ENCODE measurements at places on chromosomes 3 and 15.

GRCh38 chr15:75107908-75108838 lies 84.8 kb downstream of the PPCDC start:
- DNase-seq = peak; percentile 39

- DNase-seq = no peak
Measured at GRCh38 chr15:57626713-57627440, 35.2 kb downstream of the MYZAP start.

DNA sequence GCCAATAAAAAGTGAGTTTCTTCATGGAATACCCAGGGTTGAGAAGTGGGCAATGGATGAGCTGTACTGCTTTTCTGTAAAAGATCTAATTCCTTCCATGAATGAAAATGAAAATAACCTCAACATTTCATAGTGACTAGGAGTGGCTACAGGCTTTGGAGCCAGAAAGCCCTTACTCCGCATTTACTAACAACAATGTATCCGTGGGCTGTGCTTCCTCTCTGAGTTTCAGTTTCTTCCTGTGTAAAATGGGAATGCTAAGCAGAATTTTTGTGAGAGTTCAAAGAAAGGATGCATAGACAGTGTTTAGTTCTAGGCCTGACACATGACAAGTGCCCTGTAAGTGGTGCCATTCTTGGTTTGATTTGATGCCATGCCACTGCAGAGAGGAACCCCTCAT lies 47.5 kb upstream of the TM4SF1 start:
- DNase-seq = no peak

- no peak for DNase-seq
Measured at GRCh38 chr15:71577071-71577470, 233.3 kb upstream of the NR2E3 start.

GRCh38 chr3:72628065-72628464 lies 220.2 kb downstream of the SHQ1 start:
- no peak for DNase-seq

DNA sequence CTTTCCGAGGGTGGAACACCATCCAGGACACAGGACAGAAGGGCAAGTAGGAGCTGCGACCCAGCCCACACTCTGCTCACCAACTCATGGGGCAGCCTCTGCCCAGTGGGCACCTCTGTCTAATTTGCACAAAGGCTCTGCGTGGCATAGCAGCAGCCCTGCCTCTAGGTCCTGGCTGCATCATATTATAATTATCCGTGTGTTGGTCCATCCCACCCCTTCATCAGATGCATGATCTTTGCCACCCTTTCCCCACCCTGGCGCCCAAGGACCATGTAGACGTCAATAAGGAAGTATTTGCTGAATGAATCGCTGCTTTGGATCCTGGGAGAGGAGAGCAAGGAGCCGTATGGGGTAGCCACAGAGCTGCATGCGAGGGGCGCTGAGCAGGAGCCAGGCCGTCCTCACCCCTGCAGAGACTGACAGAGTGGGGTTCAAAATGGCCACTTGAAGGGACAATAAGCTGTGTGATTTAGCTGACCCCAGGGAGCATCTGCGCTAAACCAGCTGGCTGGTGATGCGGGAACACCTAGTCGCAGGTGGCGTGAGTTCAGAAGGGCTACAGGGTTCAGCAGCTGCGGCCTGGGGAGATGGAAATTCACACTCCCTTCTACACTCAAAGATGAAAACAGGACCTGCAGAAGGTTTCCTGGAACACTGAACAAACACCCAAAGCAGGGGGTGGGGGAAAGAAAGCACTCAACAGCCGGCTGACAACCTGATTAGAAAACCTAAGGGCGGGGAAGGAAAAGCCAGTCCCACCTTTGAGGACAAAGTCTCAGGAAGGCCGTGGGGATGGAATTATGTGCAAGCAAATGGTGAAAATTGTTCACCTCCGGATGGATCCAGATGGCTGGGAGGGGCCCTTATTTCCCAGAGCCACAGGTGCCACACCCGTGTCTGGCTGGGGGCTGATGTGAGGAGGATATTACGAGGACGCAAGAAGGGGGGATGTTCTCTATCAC lies 6.4 kb downstream of the MGLL start:
- no peak for DNase-seq

- no peak for DNase-seq
Measured at GRCh38 chr3:53109891-53110771, 20.1 kb downstream of the RFT1 start.

DNA sequence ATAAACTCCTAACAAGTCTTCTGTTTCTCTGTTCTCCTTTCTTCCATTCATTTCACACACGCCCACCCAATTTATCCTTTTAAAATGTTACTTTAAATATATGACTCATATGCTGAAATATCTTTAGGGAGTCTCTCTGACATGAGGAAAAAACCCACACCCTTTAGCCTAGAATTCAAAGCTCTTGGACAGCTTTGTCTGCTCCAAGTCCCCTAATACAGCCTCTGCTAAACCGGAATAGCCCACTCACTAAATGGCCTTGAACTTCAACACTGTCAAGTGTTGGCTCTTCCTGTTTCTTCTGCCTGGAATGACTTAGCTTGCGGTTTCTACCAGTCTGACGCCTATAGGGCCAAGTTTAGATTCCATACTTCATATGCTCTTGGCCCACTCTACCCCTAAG lies 3.3 kb upstream of the CD96 start:
- no peak for DNase-seq

DNA sequence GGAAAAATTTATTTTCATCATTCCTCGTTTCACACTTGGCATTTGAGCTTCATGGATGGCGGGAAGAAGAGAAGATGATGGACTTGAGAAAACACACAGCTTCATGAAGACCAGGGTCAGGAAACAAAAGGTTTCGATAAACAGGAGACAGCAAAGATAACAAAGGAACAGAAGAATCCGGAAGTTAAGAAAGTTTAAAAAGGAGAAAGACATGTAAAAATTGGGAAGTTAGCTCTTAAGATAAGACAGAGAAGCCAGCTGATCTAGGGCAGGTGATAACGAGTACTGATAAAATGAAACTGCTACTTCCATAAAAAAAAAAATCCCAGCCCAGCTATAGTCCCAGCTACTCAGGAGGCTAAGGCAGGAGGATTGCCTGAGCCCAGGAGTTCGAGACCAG lies 23.9 kb downstream of the IL5RA start:
- no peak for DNase-seq

GRCh38 chr3:72397586-72397985 lies 450.7 kb downstream of the SHQ1 start:
- no peak for DNase-seq

GRCh38 chr15:88546248-88547129 lies at the start of gene DET1:
Gene DET1 (minus strand): TSS chr15:88546681. CDS start chr15:88531705, 14,976 bp downstream.
- peak; percentile 89 for DNase-seq

GRCh38 chr3:14016900-14017475 lies 107.7 kb downstream of the CHCHD4 start:
- no peak for DNase-seq

DNA sequence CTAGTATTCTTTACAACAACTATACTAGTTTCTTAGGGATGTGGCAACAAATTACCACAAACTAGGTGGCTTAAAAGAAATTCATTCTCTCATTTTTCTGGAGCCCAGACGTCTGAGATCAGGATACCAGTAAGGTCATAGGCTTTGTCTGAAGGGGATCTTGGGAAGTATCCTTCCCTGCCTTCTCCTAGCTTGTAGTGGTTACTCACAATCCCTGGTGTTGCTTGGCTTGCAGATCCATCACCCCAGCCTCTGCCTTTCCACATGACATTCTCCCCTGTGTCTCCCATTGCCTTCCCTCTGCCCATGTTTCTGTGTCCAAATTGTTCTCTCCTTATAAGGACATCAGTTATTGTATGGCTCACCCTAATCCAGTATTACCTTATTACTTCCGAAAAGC lies 24.3 kb upstream of the CLDN1 start:
- no peak for DNase-seq

- DNase-seq = no peak
Measured at GRCh38 chr15:64521726-64522164, 61.4 kb downstream of the ZNF609 start.

DNA sequence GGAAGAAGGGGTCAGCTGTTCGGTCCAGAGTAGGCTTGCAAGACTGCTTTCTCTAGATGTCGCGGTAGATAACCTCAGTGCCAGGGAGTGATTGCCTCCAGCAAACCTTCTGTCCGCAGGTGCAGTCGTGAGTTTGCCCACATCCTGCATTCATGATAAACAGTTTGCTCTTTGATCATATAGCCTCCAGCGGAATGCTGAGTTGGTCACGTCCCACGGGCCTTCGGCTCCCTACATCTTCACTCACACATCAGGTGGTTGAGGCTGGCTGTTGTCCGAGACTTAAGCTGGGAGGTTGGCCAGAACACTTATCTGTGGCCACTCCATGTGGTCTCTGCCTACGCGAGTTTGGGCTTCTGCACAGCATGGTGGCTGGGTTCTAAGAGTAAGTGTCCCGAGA lies 62.1 kb upstream of the NR2C2 start:
- DNase-seq = no peak

- DNase-seq = no peak
Measured at GRCh38 chr15:25690673-25691543, 172.2 kb downstream of the ATP10A start.

- DNase-seq = no peak
Measured at GRCh38 chr15:90799639-90800170, 68.7 kb upstream of the FURIN start.

DNA sequence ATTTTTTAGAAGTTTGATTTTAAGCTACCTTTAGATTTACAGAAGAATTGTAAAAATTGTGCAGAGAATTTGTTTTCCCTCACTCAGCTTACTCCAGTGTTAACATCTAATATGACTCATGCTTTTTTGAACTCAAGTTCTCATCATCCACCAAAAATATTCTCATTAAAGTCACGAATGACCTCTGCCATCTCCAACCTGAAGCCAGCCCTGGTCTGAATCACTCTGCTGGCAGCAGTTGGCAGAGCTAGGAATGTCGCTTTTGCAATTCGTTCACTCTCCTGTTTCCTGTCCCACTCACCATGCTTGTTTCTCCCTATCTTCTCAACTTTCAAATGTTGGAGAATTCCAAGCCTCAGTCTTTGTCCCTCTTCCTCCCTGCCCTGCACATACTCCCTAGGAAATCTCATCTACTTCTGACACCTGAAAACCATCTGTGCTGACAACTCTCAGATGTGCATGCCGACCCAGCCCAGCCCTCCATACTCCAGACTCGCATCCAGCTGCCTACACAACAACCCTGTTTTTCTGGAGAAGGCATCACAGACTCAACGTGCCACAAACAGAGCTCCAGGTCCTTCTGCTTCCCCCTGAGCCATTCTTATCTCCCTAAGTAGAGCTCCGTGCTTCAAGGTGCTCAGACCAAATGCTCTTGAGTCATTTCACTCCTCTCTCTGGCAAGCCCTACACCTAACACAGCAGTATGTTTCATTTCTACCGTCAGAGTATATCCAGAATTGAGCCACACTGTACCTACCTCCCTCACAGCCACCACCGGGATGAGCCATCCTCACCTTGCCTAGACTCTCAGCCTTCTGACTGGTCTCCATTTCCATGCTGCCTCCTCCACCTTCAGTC lies 24.9 kb downstream of the PRR23E start:
- DNase-seq = no peak

- DNase-seq = no peak
Measured at GRCh38 chr3:44323341-44323955, 15.1 kb upstream of the TCAIM start.

DNA sequence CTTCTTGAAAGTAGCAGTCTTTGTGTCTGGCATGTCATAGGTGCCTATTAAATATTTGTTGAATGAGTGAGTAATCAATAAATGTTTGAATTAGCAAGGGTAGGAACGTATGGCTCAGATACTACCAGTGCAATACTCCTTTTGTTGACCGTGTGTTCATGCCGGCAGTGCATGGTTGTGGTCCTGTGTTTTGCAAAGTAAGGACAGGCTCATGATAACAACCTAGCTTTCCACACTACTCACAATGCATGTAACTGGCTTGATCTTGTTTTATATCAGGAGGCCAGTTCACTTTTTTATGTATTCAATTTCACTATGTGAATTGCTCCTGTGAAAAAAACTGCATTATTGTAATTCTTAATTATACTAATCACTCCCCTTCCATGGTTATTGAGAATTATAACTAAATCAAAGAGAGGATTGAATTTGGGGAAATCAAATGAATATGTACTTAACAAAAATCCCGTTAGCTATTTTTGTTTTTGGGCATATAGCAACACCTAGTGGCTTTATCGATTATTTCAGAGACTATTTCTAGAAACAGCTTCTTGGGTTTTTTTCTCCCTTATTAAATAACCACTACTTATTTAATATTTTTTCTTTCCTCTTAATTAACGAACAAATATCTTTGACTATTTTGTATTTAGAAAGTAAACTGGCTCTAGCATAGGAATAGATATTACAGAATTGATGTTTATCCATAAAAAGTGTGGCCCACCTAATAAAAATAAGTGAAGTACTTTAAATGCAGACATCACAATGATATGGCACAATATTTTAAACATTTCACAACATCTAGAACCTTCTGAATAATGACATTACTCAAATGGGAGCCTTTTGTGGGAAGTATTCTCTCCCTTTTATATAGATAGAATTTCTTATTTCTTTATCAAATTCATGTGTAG lies 218.5 kb downstream of the BBX start:
- DNase-seq = no peak

DNA sequence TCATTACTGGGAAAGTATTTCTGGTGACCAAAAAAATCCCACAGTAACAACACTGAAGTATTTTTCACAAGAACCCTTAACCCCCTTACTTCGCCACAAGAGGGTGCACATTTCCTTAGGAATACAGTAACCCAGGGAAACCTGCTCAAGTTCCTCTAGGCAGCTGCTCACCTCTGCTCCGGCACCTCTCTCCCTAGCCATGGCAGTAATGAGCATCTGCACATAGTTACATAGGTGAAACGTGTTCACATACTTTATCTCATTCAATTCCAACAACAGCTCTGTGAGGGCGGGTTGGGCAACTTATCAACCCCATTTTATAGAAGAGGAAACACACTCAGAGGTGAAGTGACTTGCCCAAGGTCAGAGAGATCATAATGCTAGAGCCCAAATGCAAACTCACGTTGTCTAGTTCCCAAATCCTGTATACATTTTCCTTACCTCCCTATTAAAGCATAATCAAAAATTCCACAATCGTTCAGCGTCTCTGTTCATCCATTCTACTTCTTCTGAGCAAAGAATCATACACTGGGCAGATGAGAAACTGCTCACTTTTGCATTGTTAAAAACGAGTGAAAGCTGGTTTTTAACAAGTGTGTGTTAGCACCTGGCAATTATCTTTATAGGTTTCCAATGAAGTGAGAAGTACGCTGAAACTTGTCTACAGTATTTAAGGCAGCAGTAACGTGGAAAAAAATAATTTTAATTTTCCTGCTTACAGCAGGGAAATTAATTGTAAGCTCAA lies 90.7 kb downstream of the IGF2BP2 start:
- DNase-seq = no peak
